ENCODE measurements at places on chromosomes 2 and 18. TPM values are rescaled to one million over a fixed set of nuclear protein-coding genes. Genes with fewer than 3 reads are reported as not detected.

The SERPINB13 gene
- polyA plus RNA-seq: not detected

- H3K27ac ChIP-seq: no peak overlapping the region
- no peak overlapping the region for H3K4me3 ChIP-seq
- H3K4me1 ChIP-seq: peaks cover 36% of the 10 kb centered on the region
- DNase-seq: no peak
Observed at GRCh38 chr2:8985561-8986326, 17.7 kb downstream of the MBOAT2 start.

- H3K4me1 ChIP-seq: peaks cover 10% of the 10 kb centered on the region
- H3K4me3 ChIP-seq: no peak overlapping the region
- DNase-seq: no peak
- no peaks in the 10 kb centered on the region for H3K36me3 ChIP-seq
Observed at GRCh38 chr2:158021226-158021625, 80.5 kb upstream of the UPP2 start.

DNA sequence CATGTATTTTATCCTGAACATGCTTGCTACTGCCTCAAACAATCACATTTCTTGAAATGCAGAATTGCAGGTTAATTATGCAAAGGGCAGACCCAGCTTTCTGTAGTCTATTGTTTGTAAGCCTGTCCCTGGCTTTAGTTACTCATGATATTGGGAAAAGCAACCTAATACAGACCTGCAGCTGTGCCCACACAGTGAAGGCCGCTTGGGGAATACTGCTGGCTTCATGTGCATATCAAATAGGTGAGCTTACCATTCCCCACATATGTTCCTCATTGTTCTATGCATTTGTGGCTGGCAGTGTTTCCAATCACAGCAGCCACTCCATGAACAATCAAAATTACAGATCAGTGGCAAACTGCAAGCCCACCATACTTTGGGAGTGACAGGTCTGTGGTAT, 186.3 kb downstream of the TMEM163 start:
- no peaks in the 10 kb centered on the region for H3K4me1 ChIP-seq
- no peaks in the 10 kb centered on the region for H3K27me3 ChIP-seq
- no peak overlapping the region for H3K27ac ChIP-seq
- no peaks in the 10 kb centered on the region for H3K36me3 ChIP-seq
- H3K4me3 ChIP-seq: no peak overlapping the region
- no peak for DNase-seq

DNA sequence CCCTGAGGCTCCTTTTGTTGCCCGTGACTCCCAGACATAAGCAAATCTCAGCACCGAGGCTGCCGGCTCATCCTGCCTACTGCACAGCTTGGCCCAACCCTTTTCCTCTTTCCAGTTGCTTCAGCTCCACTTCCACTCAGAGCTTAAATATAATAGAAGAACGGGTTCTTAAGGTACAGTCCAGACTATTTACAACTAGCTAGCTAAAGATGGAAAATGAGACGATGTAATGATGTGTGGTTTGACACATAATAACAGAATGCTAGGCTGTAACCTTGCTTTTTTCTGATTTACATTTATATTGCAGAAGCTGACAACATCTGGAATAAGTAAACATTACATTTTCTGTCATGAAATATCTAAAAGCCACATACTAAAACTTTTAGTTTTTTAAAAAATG, 26.9 kb upstream of the ATP9B start:
- no peak for DNase-seq
- no peak overlapping the region for H3K4me3 ChIP-seq
- H3K36me3 ChIP-seq: no peaks in the 10 kb centered on the region

The SPC25 gene
- polyA plus RNA-seq: 4.8 TPM

The CYRIA gene
- polyA plus RNA-seq: 0.13 TPM

DNA sequence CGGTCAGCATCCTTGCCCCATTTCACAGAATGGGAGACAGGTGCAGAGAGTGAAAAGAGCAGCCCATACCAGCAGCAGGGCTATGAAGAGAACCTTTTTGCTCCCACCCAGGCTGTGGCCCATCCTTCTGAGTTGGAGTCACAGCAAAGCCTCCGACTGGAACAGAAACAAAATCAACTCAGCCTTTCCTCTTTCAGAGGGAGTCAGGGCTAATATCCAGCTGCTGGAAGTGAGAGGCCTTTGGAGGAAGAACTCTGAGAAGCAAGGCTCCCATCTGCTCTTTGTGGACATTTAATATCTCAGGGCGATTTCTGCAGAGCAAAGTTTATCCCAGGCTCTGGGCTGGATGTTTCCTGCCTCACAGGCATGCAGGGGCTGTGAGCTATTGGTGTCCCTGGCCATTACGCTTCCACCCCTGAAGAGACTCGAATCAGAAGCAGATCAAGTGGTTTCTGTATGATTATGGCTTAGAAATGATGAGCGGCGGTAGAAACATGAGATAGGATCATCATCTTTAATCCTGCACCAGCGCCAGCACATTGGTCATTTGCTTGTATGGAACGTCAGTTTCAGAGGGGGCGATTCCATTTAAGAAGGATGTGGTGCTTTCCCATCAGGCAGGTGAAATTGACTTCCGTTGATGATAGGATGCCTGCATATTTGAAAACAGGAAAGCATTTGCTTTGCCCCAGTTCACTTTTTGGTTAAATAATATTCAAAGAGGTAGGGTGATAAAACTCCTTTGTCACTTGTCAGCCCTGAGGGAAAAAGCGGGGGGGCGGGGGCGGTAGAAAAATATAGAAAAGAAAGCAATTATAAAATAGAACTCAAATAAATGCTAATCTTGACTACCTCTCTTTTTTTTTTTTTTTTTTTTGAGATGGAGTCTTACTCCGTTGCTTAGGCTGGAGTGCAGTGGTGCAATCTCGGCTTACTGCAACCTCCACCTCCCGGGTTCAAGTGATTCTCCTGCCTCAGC, 152.4 kb downstream of the LRRC30 start:
- no peak overlapping the region for H3K4me3 ChIP-seq
- no peaks in the 10 kb centered on the region for H3K27me3 ChIP-seq
- no peak for DNase-seq
- no peak overlapping the region for H3K27ac ChIP-seq

- H3K4me1 ChIP-seq: no peaks in the 10 kb centered on the region
- H3K27me3 ChIP-seq: no peaks in the 10 kb centered on the region
- peaks cover 46% of the 10 kb centered on the region for H3K36me3 ChIP-seq
- H3K4me3 ChIP-seq: no peak overlapping the region
Observed at GRCh38 chr2:65313126-65313953, 85.7 kb downstream of the ACTR2 start.

- H3K4me3 ChIP-seq: no peak overlapping the region
- no peak for DNase-seq
- H3K27me3 ChIP-seq: no peaks in the 10 kb centered on the region
- no peaks in the 10 kb centered on the region for H3K36me3 ChIP-seq
Observed at GRCh38 chr2:158723181-158723838, 71.8 kb upstream of the DAPL1 start.

DNA sequence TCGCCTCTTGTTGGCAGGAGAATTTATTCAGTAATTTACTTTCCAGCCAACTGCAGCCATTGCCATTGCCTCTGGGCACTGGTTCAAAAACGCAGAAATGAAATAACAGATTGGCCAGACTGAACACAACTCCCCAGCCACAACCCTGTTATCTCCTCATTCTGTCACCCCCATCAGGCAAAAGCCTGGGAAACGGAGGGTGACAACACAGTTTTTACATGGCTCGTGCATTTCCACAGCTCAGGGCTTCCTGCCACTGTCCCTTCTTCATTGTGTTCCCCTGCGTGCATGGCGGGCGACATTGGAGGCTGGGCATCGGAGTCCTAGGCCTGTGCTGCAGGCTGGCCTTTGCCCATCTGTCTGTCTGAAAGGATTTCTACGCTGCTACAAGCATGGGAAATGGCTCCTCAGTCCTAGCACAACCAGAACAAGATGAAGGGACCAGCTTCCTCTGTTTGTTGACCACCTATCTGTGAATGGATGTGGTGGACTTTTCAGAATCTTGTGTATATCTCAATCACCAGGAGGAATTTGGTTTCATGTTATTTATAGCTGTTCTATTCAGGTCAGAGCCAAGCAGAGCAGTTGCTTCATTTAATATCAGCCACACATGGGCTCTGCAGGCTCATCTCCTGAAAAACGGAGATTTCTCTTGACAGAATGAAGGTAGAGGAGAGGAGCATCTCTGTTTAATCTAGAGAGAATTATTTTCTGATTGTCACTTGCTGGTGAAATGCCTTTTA, 107.0 kb downstream of the MGAT5 start:
- no peaks in the 10 kb centered on the region for H3K36me3 ChIP-seq
- DNase-seq: peak; percentile 60
- H3K4me3 ChIP-seq: no peak overlapping the region
- no peaks in the 10 kb centered on the region for H3K27me3 ChIP-seq
- H3K27ac ChIP-seq: no peak overlapping the region

- H3K27me3 ChIP-seq: no peaks in the 10 kb centered on the region
- no peaks in the 10 kb centered on the region for H3K36me3 ChIP-seq
- no peak overlapping the region for H3K4me3 ChIP-seq
- no peaks in the 10 kb centered on the region for H3K4me1 ChIP-seq
Observed at GRCh38 chr18:53944721-53945120, 279.7 kb downstream of the MBD2 start.

GRCh38 chr2:98948956-98949739, 13.1 kb upstream of the CRACDL start:
- H3K36me3 ChIP-seq: no peaks in the 10 kb centered on the region
- H3K27ac ChIP-seq: no peak overlapping the region
- no peaks in the 10 kb centered on the region for H3K4me1 ChIP-seq
- H3K27me3 ChIP-seq: no peaks in the 10 kb centered on the region

The CCDC148 gene
- polyA plus RNA-seq: not detected

DNA sequence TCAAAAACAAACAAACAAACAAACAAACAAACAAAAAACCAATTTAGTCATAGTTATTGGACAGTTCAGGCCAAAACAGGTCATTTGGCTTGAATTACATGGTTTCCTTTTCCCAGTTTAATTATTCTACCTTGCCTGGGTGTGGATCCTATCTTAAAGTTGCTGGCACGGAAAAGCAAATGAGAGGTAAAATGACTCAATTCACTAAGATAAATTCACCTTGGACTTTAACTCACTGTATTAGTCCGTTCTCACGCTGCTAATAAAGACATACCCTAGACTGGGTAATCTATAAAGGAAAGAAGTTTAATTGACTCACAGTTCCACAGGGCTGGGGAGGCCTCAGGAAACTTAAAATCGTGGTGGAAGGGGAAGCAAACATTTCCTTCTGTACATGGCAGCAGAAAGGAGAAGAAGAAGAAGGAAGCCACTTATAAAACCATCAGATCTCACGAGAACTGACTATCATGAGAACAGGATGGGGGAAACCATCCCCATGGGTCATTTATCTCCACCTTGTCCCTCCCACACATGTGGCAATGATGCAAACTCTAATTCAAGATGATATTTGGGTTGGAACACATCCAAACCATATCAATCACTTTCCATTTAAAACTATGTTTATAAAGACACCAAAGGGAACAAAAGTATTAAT, 22.5 kb upstream of the TRAPPC8 start:
- H3K4me3 ChIP-seq: no peak overlapping the region
- H3K27me3 ChIP-seq: no peaks in the 10 kb centered on the region
- no peak for DNase-seq
- no peaks in the 10 kb centered on the region for H3K4me1 ChIP-seq
- H3K36me3 ChIP-seq: no peaks in the 10 kb centered on the region

The FAM117B gene
- polyA plus RNA-seq: 1.0 TPM

- DNase-seq: no peak
- no peak overlapping the region for H3K27ac ChIP-seq
- H3K4me3 ChIP-seq: no peak overlapping the region
- H3K36me3 ChIP-seq: no peaks in the 10 kb centered on the region
Observed at GRCh38 chr2:127559454-127559853, 24.0 kb downstream of the MYO7B start.

DNA sequence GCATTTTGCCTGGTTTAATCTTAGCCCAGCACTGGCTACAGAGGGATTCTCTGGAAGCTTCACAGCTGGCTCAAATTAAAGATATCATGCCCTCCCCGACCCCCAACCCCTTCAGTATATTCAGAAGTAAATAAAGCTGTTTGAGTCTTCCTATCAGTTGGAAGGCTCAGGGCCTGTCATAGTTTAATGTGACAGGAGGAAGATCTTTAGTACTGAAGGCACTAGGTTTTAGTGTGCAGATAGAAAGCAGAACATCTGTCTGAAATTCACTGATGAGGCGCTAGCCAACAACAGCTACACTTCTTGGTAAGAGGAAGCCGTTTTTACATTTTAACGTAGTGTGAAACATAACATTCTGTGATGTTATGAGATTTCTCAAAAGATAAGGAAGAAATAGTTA, 969.1 kb upstream of the CDH2 start:
- no peak overlapping the region for H3K4me3 ChIP-seq
- peak; percentile 7 for DNase-seq
- H3K27me3 ChIP-seq: no peaks in the 10 kb centered on the region

- peaks cover 3% of the 10 kb centered on the region for H3K36me3 ChIP-seq
- no peak overlapping the region for H3K27ac ChIP-seq
- H3K4me1 ChIP-seq: 0 out of 2 replicates have a peak, but pooled peaks cover 4% of the 10 kb centered on the region
- no peaks in the 10 kb centered on the region for H3K27me3 ChIP-seq
- DNase-seq: peak; percentile 92
Observed at GRCh38 chr2:25341011-25341727, 556 bp downstream of the DNMT3A start.

GRCh38 chr2:64040161-64040560, 20.9 kb upstream of the VPS54 start:
- H3K27ac ChIP-seq: no peak overlapping the region
- no peak overlapping the region for H3K4me3 ChIP-seq
- H3K4me1 ChIP-seq: peaks cover 10% of the 10 kb centered on the region
- no peaks in the 10 kb centered on the region for H3K36me3 ChIP-seq

GRCh38 chr18:45557287-45557686, 58.0 kb upstream of the SLC14A2 start:
- H3K4me3 ChIP-seq: no peak overlapping the region
- no peaks in the 10 kb centered on the region for H3K27me3 ChIP-seq
- peaks cover 3% of the 10 kb centered on the region for H3K4me1 ChIP-seq
- H3K36me3 ChIP-seq: no peaks in the 10 kb centered on the region
- no peak overlapping the region for H3K27ac ChIP-seq

DNA sequence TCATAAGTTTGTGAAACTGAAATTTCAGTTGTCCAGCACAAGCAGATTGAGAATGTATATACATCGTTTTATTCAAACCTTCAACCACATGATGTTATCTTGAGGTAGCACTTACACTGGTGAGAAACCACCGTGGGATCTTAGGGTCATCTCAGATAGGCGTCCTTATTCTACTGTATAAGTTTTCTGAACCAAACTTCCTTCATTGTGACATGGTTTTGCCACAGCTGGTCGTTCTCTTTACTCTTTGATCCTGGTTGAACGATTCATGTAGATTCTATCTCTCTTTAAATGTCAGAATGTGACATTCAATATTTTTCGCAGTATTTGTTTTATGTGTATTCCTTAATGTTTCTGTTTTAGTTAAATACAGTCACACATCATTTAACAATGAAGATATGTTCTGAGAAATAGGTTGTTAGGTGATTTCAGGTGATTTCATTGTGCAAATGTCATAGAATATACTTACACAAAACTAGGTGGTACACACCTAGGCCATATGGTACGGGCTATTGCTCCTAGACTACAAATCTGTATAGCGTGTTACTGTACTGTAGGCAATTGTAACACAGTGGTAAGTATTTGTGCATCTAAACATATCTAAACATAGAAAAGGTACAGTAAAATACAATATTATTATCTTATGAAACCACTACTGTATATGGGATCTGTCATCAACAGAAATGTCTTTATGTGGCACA, 17.9 kb upstream of the ARHGAP25 start:
- H3K4me1 ChIP-seq: no peaks in the 10 kb centered on the region
- H3K27ac ChIP-seq: no peak overlapping the region
- no peaks in the 10 kb centered on the region for H3K27me3 ChIP-seq
- no peaks in the 10 kb centered on the region for H3K36me3 ChIP-seq
- H3K4me3 ChIP-seq: no peak overlapping the region
- DNase-seq: no peak

- H3K27ac ChIP-seq: no peak overlapping the region
- H3K4me3 ChIP-seq: no peak overlapping the region
- H3K27me3 ChIP-seq: no peaks in the 10 kb centered on the region
- peaks cover 4% of the 10 kb centered on the region for H3K4me1 ChIP-seq
- peaks cover 69% of the 10 kb centered on the region for H3K36me3 ChIP-seq
Observed at GRCh38 chr2:54969295-54969939, 80.8 kb downstream of the RTN4 start.
